Hematopoietic multipotent progenitor cell treated with erythropoietin and hydrocortisone succinate and interleukin-3 and kit ligand, for 17 days (in vitro differentiated cells): ENCODE measurements at places on chromosomes 5 and 9.

- DNase-seq = peak; percentile 21
Measured at GRCh38 chr5:170603578-170604565, 100.1 kb downstream of the KCNIP1 start.

GRCh38 chr9:88418025-88418424, 29.8 kb downstream of the SPIN1 start:
- DNase-seq = no peak

DNA sequence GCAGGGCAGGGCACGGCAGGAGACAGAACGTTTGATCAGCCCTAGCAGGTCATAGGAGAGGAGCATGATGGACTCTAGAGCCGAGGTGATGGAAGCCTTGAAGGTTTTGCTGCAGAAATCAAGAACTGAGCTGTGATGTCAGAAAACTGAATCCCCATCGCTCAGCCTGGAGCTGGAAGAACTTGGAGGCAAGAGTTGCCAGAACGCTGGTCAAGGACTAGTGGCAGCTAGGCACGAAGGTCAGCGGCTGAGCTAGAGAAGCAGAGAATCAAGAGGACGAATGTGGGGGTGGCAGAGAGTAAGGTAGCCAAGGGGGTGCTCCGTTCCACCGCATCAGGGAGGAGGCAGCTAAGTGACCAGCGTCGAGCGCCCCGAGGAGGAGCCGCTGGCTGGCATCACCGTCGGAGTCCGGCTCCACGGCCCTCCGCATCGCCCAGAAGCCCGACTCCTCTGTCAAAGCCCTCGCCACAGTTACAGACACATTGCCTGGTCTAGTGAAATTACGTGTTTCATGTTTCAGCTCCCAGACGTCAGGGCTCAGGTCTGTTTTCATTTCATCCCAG, 1.2 kb upstream of the GALNT10 start:
- DNase-seq = no peak

DNA sequence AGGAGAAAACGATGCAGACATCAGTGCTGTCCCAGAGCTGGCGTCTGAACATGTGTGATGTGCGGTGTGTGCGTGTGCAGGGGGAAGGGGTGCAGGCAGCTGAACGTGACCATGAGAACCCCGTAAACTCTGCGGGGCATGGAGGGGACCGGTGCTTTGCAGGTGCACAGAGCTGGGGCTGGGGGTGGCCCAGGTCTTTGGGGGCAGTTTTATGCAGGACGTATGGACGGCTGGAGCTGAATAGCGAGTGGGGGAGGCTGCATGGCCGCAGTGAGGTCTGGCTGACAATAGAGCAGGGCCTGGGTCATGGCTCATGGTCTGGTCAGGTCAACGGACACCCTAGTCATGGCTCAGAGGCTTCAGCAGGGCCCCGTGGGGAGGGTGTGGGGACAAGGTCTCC, 3.3 kb upstream of the EXOC3 start:
- no peak for DNase-seq

GRCh38 chr5:157365732-157366131, 94.3 kb upstream of the NIPAL4 start:
- DNase-seq = no peak

GRCh38 chr9:15182101-15182551, 124.9 kb downstream of the TTC39B start:
- DNase-seq = no peak

DNA sequence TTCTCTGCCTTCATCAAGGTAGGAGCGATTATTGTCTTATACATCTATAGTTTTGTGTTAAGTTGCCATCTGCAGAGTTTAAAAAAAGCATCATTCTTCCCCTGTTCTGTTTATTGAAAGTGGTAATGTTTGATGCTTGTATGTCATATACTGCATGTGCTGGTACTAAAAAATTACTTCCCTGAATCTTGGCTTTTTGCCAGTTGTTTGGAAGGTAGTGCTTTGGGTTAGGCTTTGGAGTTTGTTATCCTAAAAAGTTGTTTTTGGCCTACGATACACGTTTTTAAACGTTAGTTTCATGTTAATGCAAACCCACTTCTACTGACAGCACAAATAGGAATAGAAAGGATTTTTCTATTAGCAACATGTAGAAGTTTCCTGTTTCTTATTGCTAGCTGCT, 158.3 kb downstream of the GIN1 start:
- DNase-seq = no peak

- DNase-seq = peak; percentile 26
Measured at GRCh38 chr5:139668924-139669661, 20.9 kb downstream of the CXXC5 start.

DNA sequence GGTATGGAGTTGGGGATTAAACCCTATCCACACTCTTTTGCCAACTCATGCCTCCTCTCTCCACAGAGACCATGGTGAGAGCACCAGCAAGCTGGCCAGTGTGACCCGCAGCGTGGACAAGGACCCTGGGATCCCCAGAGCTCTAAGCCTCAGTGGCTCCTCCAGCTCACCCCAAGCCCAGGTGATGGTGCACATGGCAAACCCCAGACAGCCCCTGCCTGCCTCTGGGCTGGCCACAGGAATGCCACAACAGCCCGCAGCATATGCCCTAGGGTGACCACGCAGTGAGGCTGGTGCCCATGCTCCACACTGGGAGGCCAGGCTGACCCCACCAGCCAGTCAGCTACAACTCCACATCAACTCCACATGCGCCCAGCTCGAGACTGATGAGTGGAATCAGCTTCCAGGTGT, 11.5 kb upstream of the CARD19 start:
- no peak for DNase-seq

DNA sequence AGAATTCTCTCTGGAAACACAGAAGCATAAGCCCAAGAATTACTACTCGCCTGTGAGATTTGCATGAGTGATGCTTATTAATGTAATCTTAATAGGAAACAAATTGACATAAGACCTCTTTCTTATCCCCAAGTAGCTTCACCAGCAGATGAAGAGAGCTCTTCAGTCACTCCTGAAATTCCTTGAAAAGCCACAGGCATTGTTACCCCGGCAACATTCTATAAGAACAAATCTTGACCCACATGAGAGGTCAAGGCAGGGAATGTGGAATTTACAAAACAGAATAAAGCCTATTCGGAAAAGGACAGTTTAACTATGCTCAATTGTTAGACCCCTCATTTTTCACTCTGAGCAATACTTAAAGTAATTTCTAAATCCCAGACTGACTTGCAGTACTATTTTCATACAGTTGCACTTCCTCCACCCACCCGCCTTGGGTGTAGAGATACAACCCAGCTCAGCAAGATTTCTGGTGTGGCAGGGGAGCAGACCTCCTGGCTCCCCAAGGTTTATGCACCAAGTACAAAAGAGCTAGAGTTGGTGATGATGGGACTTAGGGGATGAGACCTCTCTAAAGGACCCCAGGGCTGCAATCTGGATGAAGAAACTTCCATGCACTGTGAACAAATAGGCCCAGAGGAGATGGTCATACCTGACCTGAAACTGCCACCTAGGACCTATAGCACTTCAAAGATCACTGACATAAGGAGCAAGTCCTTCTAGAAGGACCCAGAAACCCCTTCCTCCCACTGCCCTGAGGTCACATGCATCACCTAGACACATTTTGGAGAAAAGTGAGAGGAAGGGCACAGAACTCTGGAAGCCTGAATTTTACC, 242.1 kb downstream of the ZNF608 start:
- DNase-seq = no peak

DNA sequence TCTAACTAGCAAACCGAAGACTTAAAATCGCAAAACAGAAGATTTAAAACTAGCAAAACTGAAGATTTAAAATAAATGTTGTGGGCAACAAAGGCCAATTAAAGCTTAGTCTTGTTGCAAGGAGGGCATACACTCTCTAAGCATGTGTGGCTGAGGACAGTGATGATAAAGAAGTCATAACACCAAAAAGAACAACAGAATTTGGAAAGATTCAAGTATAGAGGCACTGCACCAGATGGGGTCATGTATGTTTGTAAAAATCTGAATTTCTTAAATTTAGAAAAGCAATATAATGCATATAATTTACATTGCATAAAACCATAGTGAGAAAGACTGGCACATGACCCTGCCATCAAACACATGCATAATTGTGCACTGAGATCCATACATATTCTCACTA, 743.8 kb downstream of the TAF11L14 start:
- no peak for DNase-seq

DNA sequence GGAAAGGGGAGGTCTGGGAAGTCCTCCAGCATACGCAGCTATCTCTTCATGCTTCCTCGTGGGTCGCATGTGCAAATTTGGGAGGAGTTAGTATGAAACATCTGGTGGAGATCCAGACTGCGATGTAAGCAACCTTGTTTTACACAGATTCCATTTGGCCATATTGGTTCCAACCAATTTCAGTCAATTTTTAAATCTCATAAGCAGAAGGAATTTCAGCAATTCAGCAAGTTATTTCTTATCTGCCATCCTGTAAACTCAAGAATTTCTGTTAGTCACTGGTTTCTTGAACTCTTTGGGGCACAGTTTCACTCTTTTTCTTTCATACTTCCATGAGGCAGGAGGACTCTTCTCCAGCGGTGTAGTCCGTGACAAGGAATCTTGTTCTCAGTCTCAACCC, 130.4 kb upstream of the CLINT1 start:
- DNase-seq = no peak

DNA sequence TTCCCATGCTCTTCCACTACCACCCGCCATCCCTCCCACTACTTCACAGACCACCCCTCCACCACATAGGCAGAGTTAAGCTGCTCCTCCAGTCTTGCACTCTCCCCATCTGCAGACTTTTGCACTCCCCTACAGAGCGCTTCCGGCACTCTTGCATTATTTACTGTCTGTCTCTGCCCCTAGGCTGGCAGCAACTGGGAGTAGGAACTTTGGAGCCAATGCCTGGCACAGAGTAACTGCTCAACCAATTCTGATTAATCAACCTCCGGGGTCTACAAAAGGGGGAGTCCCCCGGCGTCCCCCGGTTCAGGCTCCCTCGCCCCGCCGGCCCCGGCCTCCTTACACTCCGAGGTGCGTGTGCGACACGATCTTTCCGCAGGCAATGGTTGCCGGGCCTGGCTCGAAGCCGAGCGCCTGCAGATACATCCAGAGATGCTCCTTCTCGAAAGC, 498 bp downstream of the HAUS6 start:
- DNase-seq = peak; percentile 27

DNA sequence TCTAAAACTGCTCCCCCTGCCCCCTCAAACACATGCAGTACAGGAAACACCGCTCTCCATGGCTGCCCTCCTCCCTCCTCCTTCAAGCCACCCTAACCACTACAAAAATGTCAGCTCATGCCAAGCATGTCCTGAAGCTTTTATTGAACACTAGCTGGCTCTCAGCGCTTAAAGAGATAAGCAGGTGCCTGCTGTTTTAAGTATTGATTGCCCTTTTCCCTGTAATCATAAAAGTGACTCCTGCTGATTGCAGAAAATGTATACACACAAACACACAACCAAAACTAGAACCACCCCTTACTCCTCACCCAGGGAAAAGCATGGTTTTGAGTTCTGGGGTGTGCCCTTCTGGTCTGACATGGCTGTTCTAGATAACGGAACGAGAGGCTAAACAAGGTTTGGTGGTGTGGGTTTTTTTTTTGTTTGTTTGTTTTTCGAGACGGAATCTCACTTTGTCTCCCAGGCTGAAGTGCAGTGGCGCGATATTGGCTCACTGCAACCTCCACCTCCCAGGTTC, 3.7 kb upstream of the UCK1 start:
- DNase-seq = peak; percentile 16

GRCh38 chr5:179747811-179748210, 15.2 kb downstream of the MAML1 start:
- DNase-seq = no peak

GRCh38 chr5:145976431-145977155, 40.2 kb downstream of the SH3RF2 start:
- no peak for DNase-seq

DNA sequence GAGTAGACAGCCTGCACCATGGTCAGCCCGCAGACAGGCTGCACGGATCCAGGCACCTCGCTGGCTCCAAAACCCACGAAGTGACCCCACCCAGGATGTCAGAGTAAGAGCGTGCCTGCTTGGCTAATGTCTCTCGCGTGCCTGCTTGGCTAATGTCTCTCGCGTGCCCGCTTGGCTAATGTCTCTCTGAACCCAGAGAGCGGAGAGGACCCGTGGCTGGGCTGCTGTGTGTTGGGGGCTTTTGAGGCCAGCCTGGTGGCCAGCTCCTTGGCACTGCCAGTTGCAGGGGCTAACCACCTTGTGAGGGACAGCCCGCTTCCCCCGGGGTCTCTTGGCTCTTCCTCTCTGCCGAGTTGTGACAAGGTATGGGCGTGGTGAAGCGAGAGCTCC, 8.9 kb upstream of the RXRA start:
- peak; percentile 48 for DNase-seq

DNA sequence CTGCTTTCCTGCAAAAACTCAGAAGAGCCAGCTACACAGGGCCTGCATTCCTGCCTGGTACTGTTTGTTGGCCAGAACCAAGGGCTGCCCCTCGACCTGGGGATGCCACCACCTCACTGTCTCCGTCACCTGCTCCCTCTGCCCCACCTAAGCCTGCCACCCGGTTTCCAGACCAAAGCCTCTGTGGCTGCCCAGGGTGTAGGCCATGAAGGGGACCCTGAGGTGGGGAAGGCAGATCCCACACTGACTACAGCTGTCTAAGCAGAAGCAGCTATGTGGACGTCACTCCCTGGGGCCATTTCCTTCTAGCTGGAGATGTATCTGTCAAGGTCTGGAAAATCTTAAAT, 35.8 kb downstream of the RASGEF1C start:
- no peak for DNase-seq

DNA sequence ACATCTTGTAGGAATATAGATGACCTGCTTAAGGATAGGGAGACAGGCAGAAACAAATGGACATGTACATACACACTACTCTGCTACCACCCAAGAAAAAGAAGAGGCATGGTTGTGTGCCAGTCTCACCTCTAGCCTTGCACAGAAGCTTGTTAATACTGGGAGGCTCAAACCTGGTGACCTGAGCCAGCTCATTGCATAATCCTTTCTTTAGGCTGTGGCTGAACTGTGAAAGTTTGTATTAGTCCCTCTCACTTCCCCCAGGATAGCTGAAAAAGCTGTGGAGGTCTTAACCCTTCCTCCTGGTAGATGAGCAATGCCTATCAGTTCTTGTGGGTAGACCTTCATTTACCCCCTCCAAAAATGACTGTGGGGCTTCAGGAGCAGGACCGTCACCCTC, 28.7 kb downstream of the TPD52L3 start:
- no peak for DNase-seq

- no peak for DNase-seq
Measured at GRCh38 chr9:87428659-87429058, 69.0 kb upstream of the DAPK1 start.

GRCh38 chr5:112533362-112533761, 114.3 kb upstream of the EPB41L4A start:
- peak; percentile 65 for DNase-seq

DNA sequence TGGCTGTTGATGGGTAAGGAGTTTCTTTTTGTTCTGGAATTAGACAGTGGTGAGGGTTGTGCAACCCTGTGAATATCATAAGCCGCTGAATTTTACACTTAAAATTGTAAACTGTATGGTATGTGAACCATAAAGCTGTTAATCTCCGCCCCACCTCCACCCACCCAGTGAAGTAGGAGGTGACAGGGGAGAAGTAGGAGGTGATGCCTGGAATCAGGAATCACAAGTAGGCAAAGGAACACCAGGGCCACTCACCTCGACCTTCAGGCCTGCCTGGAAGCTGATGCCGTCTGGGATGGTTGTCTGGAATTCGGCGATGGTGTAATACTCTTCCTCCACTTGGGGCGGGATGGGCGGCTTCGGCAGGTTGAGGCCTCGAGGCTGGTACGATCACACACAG, 62.3 kb upstream of the UBTD2 start:
- DNase-seq = no peak
